Activated CD4-positive, CD25-positive, alpha-beta regulatory T cell treated with anti-CD3 and anti-CD28 coated beads, Interleukin-2, amount 50 U/mL, for 72 hours (primary cell): ENCODE measurements at places on chromosomes 2 and 18.

- no peak for DNase-seq
These were observed 59.5 kb upstream of the ITPRID2 start for GRCh38 chr2:181832015-181832414.

DNA sequence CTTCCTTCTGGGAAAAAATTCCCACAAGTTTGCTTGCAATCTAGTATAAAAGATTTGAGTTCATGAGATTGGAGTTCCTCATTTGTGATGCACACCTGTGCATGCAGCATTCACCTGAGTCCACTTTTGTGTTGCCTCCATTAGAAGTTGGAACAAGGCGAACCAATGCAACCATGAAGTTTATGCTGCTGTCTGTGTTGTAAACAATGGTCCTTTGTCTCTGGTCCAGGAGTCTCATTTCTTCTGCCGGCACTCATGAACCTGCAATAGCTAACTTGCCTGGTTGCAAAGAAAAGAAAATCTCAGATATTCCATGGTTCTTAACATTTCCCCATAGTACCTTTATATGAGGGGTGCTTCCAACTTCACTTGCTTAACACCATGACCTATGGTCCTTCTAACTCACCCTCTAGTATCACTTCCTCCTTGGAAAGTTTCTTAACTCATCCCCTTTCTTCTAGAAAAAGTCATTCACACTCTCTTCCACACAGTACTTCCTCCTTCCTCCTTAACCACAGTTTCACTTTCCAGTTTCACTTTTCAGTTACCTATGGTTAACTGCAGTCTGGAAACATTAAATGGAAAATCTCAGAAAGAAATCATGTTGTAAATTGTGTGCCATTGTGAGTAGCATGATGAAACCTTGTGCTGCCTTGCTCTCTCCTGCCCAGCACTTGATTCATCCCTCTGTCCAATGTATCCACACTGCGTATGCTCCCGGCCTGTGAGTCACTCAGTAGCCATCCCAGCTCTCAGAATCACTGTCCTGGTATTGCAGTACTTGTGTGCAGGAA, 128.8 kb upstream of the TRIB2 start:
- DNase-seq, result no peak

- no peak for DNase-seq
These were observed 5.8 kb upstream of the GPD2 start for GRCh38 chr2:156430236-156430979.

GRCh38 chr18:62664414-62664813, 50.9 kb upstream of the PHLPP1 start:
- no peak for DNase-seq

DNA sequence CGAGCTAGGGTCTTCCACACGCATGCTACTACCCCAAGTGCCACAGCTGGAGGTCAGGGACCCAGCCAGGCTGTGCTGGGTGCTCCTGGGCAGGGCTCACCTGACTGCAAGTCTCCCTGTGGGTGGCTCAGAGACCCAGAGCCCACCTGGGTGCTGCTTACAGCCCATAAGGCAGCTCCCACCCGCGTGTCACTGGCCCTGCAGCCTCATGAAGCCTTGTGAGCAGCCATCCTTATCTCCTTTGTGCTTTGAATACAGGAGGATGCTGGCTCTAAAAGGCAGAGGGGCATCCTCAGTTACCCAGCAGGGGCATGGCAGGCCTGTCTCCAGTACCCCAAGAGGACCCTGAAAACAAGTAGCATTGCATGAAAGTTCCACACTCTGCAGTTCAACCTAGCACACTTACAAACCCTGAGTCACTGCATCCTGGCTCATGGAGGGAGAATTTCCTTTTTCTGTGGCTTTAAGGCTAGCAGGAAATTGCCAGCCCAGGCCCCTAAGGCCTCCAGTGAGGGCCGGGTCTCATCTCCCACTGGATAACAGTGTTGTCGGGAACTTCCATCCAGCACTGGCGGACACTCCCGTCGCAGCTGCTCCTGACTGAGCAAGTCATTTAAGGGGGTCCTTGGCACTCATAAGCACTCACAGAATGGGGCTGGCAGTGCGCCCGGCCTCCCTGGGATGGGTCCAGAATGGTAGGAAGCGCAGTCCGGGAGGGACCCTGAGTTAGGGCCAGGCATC, 137.1 kb downstream of the RPIA start:
- no peak for DNase-seq

GRCh38 chr2:207567671-207568070, 37.9 kb downstream of the CREB1 start:
- DNase-seq, result no peak

DNA sequence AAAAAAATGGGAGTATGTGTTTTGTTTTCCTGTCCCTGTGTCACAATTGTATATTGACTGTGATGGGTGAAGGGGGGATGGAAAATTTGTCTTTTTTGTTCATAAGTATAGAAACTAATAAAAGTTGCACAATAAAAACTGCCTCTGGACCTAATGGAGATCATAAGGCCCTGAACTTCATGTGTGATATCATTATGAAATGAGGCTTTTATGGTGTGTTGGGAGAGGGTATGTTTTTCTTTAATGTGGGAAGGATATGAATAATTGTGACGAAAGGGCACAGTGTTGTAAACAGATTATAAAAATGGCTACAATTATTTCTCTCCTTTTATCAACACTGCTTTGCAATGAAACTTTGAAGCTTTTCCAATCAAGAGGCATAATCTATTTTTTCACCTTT, 1889.3 kb upstream of the CELF4 start:
- DNase-seq, result no peak

- DNase-seq, result no peak
These were observed 464.6 kb upstream of the HS6ST1 start for GRCh38 chr2:128783193-128783671.

- no peak for DNase-seq
These were observed 51.0 kb upstream of the ABCA12 start for GRCh38 chr2:215189393-215189792.

DNA sequence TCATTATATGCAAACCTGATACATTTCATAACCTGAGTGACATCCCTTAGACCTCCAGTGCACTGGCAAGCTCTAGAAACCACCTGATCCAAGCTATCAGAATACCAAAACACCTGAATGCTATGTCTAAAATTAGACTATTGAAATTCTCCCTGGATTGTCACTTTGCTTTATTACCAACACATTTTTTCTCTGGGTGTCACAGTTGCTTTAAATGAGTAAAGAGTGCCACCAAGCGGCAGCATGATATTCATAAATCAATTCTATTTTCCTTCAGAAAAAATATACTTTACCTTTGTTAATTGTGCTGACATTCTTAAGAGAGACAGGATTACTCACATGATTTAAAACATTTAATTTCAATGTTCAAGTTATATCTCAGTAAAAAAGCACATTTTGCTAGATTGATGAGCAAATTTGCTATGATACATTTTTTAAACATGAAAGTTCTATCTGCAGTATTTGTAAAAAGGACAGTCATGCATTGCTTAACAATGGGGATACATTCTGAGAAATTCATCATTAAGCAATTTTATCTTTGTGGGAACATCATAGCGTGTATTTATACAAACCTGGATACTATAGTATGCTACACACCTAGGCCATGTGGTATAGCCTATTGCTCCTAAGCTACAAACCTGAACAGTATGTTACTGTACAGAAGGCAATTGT, 338.4 kb upstream of the SLC39A10 start:
- DNase-seq, result no peak

GRCh38 chr2:236705295-236706105, 135.9 kb downstream of the ACKR3 start:
- DNase-seq, result no peak

- DNase-seq, result no peak
These were observed 249.7 kb upstream of the NCKAP5 start for GRCh38 chr2:133817680-133818566.

DNA sequence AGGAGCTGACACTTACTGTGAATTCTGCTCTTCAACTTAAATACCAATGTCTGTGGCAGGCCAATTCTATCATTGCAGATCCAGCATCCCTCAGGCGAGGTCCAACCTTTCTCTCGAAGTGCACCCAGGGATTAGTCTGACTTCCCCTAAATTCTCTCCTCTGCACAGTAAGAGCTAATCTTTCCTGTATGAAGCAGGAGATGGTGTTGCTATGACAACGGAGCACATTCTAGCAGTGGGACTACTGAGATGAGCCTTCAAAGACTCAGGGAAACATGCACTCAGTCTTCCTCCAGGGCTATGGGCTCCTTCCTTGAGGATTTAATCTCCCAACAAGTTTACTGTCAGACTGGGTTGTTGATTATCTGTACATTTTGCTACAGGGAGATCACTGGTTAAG, 176.3 kb downstream of the NOL4 start:
- no peak for DNase-seq

DNA sequence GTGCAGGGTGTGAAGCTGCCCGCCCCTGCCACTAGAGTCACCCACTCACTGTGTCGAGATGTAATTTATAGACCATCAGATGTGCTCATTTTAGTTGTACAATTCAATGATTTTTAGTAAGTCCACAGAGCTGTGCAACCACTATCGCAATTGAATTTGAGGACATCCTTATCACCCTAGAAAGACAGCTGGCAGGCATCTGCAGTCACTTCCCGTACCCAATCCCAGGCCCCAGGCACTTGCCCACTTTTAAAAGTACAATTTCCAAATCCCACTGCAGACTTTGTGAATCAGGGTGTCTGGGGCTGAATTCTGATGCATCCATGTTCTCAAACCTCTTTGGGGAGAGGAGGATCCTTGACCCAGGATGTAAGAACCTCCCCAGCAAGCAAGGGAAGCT, 521.3 kb upstream of the SALL3 start:
- no peak for DNase-seq

DNA sequence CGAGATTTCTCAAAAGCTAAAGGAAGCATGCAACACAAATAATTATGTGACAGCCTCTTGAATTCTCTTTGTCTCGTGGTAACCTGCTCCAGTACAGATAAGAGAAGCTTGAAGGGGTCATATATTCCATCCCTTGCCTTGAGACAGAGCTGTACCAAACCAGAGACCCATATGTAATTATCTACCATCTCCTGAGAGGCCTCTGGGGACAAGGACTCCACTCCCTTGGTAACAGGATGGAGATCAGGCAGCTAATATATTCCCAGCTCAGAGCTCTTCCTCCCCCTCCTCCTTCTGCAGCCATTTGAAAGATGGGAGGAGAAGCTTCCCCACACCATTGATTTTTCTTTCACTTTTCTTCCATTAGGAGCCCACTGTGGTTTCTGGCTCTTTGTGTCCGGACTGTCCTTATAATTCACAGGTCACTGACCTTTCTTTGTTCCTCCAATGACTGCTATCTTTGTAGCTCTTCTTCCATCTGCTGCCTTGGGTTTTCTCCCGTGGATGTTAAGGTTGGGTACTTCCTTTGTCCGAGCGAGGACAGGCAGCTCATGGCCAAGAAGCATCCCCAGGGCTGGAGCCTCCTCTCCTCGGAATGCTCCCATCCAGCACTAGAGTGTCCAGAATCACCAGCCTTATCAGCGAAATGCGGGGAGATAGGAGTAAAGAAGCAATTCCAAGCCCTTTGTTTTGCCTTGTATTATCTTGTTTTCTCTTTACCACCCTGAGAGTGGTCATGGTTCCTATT, 72.6 kb upstream of the STPG4 start:
- no peak for DNase-seq

GRCh38 chr2:120831086-120831485, 95.4 kb downstream of the GLI2 start:
- no peak for DNase-seq

GRCh38 chr2:231800493-231801091, 14.3 kb downstream of the COPS7B start:
- DNase-seq, result peak; percentile 49

- peak; percentile 16 for DNase-seq
These were observed 628 bp downstream of the OTOS start for GRCh38 chr2:240139666-240140393.

DNA sequence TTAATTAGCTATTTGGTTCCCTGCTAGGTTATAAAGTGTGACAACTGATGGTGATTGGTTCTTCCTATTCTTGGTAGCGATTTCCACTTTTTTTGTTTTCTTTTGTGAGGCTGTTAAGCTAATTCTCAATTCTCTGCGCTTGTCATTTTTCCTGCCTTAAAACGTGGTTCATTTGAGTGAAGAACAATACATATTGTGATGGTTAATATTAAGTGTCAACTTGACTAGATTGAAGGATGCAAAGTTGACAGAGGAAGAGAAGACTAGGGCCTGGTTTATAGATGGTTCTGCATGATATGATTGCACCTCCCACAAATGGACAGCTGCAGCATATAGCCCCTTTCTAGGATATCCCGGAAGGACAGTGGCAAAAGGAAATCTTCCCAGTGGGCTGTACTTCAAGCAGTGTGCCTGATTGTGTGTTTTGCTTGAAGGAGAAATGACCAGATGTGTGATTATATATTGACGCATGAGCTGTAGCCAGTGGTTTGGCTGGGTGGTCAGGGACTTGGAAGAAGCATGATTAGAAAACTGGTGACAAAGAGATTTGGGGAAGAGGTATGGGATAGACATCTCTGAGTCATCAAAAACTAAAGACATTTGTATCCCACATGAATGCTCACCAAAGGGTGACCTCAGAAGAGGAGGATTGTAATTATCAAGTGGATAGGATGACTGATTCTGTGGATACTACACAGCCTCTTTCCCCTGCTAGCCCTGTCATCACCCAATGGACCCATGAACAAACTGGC, 39.4 kb upstream of the ZNF804A start:
- no peak for DNase-seq

DNA sequence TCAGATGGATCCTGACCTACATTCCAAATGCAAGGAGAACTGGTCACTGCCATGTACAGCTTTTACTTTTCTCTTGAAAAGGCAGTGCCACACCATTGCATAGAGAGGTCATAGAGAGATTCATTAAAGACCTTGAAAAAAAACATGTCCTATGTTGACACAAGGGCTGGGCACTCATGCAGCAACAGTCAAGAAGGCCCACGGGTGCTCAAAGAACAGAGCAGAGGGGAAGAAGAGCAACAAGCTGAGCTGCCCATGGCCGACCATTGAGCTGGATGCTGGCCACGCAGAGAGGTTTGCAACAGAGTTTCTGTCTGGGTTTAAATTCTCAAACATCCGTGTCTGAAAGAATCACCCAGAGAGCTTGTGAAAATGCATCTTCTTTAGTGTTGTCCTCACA, 99.1 kb downstream of the ADD2 start:
- DNase-seq, result no peak

DNA sequence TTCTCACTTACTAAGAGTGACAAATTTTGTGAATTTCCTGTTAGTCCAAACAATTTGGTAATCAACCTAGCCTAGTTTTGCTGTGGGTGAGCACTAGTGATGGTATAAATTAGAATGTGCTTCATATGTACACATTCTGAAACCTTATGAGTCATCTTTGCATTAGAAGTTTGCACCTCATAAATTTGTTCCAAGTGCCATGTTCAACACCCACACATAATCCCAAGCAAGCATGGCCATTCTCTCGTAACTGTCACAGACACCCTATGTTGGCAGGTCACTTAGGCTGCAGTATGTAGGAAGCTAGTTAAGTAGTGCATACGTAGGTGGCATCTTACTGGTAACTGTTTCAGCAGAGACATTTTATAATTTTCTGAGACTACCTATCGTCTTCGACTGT, 46.9 kb downstream of the NAB1 start:
- DNase-seq, result no peak

- peak; percentile 38 for DNase-seq
These were observed 502 bp downstream of the MERTK start for GRCh38 chr2:111898703-111899514.

- no peak for DNase-seq
These were observed 42.0 kb downstream of the EPHA4 start for GRCh38 chr2:221529943-221530652.

GRCh38 chr18:11407940-11408339, 201.5 kb upstream of the SLC35G4 start:
- DNase-seq, result no peak

GRCh38 chr18:46894124-46894523, 23.2 kb downstream of the PIAS2 start:
- DNase-seq, result no peak

- no peak for DNase-seq
These were observed 33.1 kb downstream of the FAM171B start for GRCh38 chr2:186726938-186727337.
